Retina (tissue), 1 donor: ENCODE measurements at places on chromosomes 5 and 9.

GRCh38 chr5:78547731-78548615 lies 100.6 kb downstream of the LHFPL2 start:
- no peak for DNase-seq

DNA sequence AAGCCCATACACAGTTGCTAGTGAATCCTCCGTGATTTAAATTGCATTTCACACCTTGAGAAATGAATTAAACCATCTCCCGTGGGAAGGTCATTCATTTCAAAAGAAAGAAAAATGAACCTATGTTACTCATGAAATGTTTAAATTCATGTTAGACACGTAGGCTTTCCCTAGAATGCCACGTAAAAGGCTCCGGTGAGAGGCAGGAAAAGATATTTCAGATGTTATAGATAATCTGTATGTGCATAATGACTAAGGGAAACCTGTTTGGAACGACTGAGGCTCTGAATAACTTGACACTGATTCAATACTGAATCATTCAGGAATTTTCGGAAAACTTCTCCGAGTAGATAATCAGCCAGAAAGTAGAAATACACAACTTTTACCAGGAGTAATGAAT lies 134.3 kb upstream of the ICE1 start:
- no peak for DNase-seq

DNA sequence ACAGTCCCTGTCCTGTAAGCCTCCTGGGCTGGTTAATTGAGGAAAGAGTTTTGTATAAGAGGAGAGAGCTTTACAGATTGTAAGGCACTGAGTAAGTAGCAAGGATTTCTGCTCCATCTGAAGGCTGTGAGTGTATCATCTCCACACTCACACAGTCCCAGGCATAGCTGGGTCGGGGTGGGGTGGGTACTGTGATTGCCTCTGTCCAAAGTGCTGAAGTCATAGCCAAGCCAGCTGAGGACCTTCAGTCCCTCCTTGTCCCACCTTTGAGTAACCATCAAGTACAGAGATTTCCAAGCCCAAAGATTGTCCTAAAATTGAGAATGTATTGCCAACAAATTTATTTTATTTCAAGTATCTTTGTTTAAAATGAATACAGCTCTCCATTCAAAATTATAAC lies 5.5 kb upstream of the DNAJB5 start:
- DNase-seq = peak; percentile 46

DNA sequence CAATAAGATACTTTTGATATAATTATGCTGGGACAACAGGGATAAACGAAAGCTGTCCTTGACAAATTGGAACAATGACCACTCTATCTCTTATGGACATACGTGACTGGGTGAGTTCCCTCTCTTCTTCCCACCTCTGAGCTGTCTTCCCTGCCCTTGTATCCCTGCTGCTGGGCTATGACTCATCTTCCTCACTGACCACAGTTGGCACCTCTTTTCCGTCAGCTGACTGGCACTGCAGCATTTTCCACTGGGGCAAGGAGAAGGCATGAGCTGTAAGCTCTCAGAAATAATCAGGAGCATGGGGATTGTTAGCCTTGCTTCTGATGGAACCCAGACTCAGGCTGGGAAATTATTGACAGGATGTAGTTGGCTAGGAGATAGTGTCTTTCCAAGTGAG lies 48.7 kb downstream of the PCSK1 start:
- DNase-seq = no peak

GRCh38 chr9:137988701-137989100 lies 111.1 kb downstream of the CACNA1B start:
- no peak for DNase-seq

GRCh38 chr9:34579104-34579807 lies 10.3 kb downstream of the CNTFR start:
- peak; percentile 70 for DNase-seq

DNA sequence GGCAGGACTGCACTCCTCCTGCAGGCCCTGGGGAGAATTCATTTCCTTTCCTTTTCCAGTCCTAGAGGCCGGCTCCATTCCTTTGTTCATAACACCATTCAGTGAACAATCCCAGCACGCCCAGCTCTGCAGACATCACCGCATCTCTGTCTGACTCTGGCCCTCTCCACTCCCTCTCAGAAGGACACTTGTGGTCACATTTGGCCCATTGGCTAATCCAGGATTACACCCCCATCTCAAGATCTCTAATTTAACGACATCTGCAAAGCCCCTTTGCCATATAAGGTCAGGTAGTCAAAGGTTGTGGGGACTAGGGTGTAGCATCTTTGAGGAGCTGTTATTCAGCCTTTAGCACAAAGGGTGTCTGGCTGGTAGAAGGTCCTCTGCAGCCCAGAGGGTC lies 185.0 kb upstream of the DAP start:
- DNase-seq = no peak

DNA sequence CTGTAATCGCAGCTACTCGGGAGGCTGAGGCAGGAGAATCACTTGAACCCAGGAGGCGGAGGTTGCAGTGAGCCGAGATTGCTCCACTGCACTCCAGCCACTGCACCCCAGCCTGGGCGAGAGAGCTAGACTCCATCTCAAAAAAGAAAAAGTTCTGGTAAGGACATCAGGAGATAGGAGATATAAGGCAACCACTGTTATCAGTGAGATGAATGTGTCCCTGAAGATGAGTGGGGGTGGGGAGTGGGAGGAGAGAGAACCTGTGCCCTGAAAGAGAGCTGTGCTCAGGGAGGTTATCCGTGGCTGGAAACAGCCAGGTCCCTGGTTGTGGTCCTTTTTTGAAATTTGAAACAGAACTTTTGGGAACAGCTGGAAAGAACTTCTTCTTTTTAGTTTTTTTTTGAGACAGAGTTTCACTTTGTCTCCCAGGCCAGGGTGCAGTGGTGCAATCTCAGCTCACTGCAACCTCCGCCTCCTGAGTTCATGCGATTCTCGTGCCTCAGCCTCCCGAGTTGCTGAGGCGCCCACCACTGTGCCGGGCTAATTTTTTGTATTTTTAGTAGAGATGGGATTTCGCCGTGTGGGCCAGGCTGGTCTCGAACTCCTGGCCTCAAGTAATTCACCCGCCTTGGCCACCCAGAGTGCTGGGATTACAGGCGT lies 2.6 kb downstream of the PTPA start:
- DNase-seq = no peak

GRCh38 chr5:95808686-95809413 lies 13.7 kb downstream of the GLRX start:
- no peak for DNase-seq

DNA sequence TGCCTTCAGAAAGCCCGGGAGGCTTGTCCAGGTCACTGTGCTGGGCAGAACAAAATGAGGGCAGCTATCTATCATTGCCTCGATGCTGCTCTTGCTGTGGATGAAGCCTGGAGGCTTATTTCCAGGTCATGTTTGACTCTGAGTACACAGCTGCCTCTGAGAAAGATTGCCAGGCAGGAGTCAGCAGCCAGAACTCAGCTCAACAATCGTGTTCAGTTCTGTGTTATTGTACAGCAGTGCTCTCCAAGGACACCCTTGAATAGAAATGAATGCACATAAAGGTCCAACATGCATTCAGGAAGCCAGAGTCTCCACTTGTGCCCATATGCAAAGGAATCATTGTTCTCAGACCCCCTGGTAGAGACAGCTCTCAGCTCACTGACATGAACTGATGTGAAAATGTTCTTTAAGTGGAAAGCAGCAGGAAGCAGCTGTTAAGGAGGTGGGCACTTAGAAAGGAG lies 61.7 kb upstream of the ZFR start:
- peak; percentile 54 for DNase-seq

DNA sequence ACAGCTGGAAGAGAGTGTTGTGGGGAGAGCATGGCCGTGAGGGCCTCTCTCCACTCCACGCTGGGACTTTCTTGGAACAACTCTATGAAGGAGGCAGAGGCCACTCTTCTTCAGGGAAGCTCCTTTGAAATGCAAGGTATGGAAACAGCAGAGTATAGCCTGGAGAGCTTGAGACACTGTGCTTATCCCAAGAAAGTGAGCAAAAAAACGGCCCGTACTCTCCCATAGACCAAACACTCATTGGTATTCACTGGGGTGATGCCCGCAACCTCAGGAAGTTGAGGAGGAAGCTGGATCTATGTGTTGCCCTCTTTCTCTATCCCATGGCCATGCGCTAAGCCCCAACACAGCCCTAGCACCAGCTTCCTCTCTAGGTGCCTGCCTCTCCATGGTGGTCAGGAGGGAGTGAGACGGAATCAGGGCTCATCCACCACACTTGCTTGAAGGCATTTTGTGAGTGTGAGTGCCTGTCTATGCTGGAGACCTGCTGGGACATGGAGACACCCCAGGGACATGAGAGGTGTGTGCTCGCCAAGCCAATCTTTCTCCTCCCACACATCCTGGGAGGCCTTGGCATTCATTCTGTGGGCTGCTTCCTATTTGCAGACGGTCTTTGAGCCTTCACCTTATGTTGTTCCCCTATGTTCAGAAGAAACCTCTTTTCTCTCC lies 616.6 kb downstream of the IRX1 start:
- DNase-seq = no peak

GRCh38 chr9:36637491-36638270 lies 65.0 kb downstream of the MELK start:
- peak; percentile 21 for DNase-seq

- no peak for DNase-seq
These were observed 31.7 kb upstream of the LRRC14B start for GRCh38 chr5:159448-160172.

DNA sequence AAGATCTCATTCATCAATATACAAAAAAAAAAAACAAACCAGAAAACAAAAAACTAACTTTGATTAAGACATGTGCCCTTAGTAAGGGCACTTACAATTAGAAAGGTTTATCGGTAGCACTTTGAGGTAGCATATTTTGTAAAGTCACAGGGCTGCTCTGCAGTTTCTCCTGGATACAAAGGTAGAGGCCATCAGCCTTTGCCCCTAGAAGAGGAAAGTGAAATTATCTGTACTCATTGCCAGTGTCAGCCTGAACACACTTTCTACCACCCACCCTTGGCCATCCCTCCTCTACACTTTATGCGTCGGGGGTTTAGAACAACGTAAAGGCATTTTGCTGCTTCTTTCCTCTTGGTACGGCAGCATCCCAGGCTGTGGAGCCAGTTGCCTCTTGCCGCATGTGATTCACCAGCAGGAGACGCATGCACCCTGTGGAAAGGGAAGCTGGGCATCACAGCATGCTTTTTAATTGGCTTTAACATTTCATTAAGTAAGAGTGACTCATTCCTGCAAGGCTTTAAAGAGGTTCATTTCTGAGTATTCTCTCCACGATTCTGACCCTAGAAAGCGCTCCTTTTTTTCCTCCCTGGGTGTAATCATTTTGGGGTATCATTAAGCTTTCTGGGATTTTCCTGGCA lies 84.6 kb downstream of the CEMIP2 start:
- peak; percentile 52 for DNase-seq

GRCh38 chr9:109331353-109331752 lies 10.5 kb upstream of the EPB41L4B start:
- no peak for DNase-seq

- no peak for DNase-seq
These were observed 64.2 kb upstream of the CPEB4 start for GRCh38 chr5:173823721-173824567.

GRCh38 chr5:73300337-73301207 lies 127.6 kb downstream of the TMEM174 start:
- peak; percentile 63 for DNase-seq

- peak; percentile 38 for DNase-seq
These were observed 113.6 kb downstream of the IRX1 start for GRCh38 chr5:3709068-3709716.

DNA sequence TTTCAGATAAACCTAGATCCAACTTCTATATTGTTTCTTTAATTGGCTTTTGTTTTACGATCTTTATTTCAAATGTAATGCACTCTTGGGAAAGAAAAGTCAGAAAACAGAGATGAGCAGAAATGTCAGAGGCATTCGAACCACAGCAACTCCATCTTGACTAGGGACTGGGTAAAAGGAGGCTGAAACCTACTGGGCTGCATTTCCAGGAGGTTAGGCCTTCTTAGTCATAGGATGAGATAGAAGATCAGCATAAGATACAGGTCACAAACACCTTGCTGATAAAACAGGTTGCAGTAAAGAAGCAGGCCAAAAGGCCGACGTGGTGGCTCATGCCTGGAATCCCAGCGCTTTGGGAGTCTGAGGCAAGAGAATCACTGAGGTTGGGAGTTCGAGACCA lies 30.5 kb upstream of the DAPK1 start:
- no peak for DNase-seq

DNA sequence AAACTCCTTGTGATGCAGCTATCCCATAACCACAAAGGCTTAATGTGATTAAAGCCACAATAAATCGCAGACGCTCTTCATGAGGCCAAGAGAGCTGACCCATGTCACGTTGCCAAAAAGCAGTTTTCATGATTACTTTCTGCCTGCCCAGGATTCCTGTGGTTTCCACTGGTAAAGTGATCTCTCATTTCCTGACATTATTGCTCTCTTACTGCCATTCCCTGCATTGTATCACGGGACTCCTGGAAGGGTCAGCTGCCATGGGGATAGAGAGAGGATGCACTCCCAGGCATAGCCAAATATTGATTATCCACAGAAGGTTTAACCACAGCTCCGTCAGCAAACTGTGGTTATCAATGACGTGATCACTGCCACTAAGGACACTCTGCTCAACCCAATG lies 103.8 kb upstream of the SLC1A3 start:
- no peak for DNase-seq

GRCh38 chr5:96652769-96653454 lies 9.3 kb upstream of the CAST start:
- DNase-seq = no peak

GRCh38 chr9:33752130-33752637 lies 43.2 kb upstream of the PRSS3 start:
- peak; percentile 3 for DNase-seq

GRCh38 chr5:143642791-143643190 lies 169.2 kb upstream of the HMHB1 start:
- no peak for DNase-seq

- no peak for DNase-seq
These were observed 309.8 kb downstream of the NFIB start for GRCh38 chr9:14004110-14004509.

DNA sequence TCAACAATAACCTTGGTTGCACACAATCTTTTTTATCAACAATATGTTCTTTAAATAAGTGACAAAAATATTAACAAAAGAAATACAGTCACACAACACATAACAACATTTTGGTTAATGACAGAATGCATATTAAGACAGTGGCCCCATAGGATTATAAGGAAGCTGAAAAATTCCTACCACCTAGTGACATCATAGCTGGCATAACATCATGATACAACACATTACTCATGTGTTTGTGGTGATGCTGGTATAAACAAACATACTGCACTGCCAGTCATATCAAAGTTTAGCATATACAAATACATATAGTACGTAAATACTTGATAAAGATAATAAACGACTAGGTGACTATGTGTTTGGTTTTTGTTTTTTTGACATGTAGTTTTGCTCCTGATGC lies 344.8 kb upstream of the POU5F2 start:
- DNase-seq = no peak

GRCh38 chr9:28868228-28868990 lies 1295.1 kb upstream of the C9orf72 start:
- no peak for DNase-seq

DNA sequence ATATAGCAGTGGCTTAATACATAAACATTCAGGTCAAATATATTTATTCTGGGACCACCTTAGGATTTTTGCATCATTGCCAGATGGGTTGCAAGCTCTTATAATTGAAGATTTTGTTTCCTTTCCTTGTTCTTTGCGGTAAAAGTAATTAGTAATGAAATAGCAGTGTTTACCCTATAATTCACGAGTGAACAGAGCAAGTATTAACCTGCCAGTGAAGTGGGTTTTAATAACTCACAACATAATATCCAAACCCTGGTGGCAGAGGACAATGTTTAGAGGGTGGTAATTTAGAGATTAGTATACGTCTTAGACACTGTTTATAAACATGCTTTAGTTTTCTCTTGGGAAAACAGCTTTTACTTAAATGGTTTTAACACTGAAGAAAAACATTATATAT lies 11.8 kb downstream of the ARL14EPL start:
- DNase-seq = no peak

- DNase-seq = no peak
These were observed 72.9 kb downstream of the SERINC5 start for GRCh38 chr5:80182809-80183580.
